ENCODE measurements at places on chromosomes 7 and 10. TPM values are rescaled to one million over a fixed set of nuclear protein-coding genes. Genes with fewer than 3 reads are reported as not detected.
A peak's percentile ranks its signal among the peaks of the same experiment; 100 is the strongest.

- H3K27ac ChIP-seq: no peak overlapping the region
- H3K27me3 ChIP-seq: no peaks in the 10 kb centered on the region
- H3K4me3 ChIP-seq: no peak overlapping the region
- DNase-seq: no peak
These were observed 74.2 kb downstream of the JAZF1 start for GRCh38 chr7:28106321-28106829.

DNA sequence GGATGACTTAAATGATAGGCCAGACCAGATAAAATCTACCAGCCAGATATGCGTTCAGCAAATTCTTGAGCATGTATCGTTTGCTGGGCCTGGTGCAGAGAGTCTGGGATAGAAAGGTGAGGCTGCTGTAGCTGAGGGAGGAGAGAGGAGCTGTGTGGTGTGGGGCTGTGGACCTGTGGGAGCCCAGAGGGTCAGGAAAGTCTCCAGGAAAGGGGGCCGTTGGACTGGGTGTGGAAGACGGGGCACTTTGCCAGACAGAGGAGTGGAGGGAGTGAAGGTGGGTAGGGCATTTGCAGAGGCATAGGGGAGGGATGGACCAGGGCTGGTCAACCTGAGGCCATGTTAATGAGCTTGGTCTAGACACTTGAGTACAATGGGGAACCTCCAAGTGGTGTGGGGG, 124.7 kb upstream of the UNC5B start:
- DNase-seq: peak; percentile 0
- no peak overlapping the region for H3K27ac ChIP-seq
- H3K4me3 ChIP-seq: no peak overlapping the region
- H3K4me1 ChIP-seq: no peaks in the 10 kb centered on the region
- H3K27me3 ChIP-seq: peaks cover 5% of the 10 kb centered on the region

DNA sequence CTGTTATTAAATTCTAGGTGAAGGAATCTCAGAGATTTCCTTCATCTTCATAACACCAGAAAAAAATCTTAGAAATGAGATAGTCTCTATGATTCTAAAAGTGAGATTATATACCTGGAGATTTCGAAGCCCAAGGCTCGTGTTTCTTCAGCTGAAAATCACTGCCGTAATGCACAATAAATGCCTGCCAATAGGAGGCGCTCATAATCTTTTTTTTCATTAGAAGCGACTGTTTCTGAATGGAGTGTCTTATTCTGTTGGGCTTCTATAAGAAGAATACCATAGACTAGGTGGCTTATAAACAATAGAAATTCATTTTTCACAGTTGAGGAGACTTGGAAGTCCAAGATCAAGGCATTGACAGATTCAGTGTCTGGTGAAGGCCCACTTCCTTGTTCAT, 294.7 kb downstream of the PRKG1 start:
- H3K4me1 ChIP-seq: no peaks in the 10 kb centered on the region
- no peak overlapping the region for H3K4me3 ChIP-seq
- no peak overlapping the region for H3K27ac ChIP-seq
- no peaks in the 10 kb centered on the region for H3K27me3 ChIP-seq
- no peaks in the 10 kb centered on the region for H3K36me3 ChIP-seq
- no peak for DNase-seq

DNA sequence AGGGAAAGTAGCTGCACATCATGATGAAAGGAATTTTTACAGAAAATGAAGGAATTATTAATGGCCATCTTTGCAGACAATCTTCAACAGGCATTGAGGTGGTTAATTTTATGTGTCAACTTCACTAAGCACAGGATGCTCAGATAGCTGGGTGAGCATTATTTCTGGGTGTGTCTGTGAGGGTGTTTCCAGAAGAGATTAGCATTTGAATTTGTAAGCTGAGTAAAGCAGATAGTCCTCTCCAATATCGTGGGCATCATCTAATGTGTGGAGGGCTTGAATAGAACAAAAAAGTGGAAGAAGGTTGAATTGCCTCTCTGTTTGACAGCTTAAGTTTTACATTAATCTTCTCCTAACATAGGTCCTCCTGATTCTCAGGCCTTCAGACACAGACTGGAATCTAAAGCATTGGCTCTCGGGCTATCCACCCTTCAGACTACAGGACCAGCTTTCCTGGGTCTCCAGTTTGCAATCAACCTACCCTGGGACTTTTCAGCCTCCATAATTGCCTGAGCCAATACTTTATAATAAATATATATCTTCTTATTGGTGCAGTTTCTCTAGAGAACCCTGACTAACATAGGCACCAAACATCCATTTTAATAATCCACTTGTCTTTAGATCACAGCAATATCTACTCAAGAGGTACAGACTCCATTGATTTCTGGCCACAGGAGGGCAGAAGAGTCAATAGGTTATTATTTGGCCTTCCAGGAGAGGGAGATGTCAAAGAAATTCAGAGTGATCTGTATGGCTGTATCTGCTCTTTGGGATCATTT, 10.5 kb upstream of the CRPPA start:
- no peaks in the 10 kb centered on the region for H3K36me3 ChIP-seq
- no peak overlapping the region for H3K27ac ChIP-seq
- H3K27me3 ChIP-seq: no peaks in the 10 kb centered on the region
- H3K4me3 ChIP-seq: no peak overlapping the region
- peak; percentile 54 for DNase-seq

Gene REEP3
- total RNA-seq: 11.9 TPM

Gene AKR1D1
- not detected for total RNA-seq

Gene PRLHR
- total RNA-seq: not detected

Measured in activated naive CD4-positive, alpha-beta T cell treated with anti-CD3 and anti-CD28 coated beads for 36 hours (primary cell).